ENCODE measurements at places on chromosomes 7 and 10.

DNA sequence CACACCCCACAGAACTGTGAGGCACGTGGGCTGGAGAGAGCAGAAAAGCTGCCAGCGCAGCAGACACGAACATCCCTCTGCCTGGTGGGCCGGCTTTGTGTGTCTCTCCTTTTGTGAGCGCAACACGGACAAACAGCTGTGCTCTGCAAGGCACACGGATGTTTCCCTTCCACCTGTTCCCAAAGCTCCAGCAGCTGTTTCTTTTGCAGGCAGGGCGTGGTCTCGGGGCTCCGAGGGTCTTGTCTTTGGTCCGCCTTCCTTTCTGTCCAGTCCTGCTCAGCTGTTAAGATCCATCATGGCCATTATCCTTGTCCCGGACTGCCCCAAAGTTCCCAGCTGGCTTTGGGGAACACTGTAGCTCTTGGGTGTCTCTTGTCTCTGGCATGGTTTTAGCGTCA is 32.7 kb upstream of the SH2B2 start:
- DNase-seq, result no peak

GRCh38 chr10:129210876-129211275 is 256.2 kb upstream of the MGMT start:
- no peak for DNase-seq

- no peak for DNase-seq
Observed at GRCh38 chr10:131708225-131708880, 192.5 kb upstream of the PPP2R2D start.

DNA sequence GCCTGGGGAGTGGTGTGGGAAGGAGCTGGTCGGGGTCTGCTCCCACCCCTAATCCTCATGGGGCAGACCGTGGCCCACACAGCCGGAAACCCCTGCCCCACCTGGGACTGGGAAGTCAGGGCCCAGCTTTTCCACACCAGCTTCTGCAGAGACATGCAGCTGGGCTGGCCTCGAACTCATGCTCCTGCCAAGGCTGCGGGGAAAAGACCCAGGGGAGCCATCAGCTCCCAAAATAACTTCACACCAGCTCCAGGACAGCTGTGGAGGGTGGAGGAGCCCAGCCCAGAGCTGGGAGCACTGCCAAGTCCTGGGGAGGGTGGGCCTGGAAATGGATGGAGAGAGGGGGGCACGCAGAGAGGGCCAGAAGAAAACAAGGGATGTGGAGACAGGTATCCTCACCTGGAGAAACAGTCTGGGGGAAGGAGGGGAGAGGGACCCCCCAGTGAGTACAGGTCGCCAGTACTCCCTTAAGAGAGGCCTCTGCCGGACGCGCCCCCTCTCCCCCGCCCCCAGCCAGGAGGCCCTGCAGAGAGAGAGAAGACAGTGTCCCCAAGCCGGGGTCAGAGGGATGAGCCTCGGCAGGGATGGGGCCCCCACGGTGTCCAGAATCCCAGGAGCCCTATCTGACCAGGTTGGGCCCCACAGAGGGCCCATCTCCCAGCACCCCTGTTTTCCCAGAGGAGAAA is 11.5 kb upstream of the GRIFIN start:
- no peak for DNase-seq

GRCh38 chr7:42869131-42870020 is 42.5 kb downstream of the C7orf25 start:
- no peak for DNase-seq

GRCh38 chr7:158407581-158408317 is 179.9 kb downstream of the PTPRN2 start:
- no peak for DNase-seq
